Left lobe of liver (tissue), 2 donors: ENCODE measurements at places on chromosomes 7 and 10.

- DNase-seq, result no peak
Measured at GRCh38 chr7:82397879-82398524, 45.6 kb downstream of the CACNA2D1 start.

GRCh38 chr7:94396037-94396431 is 1.3 kb downstream of the COL1A2 start:
- no peak for DNase-seq

- DNase-seq, result peak; percentile 40
Measured at GRCh38 chr10:86938260-86938659, 19.2 kb downstream of the MMRN2 start.

DNA sequence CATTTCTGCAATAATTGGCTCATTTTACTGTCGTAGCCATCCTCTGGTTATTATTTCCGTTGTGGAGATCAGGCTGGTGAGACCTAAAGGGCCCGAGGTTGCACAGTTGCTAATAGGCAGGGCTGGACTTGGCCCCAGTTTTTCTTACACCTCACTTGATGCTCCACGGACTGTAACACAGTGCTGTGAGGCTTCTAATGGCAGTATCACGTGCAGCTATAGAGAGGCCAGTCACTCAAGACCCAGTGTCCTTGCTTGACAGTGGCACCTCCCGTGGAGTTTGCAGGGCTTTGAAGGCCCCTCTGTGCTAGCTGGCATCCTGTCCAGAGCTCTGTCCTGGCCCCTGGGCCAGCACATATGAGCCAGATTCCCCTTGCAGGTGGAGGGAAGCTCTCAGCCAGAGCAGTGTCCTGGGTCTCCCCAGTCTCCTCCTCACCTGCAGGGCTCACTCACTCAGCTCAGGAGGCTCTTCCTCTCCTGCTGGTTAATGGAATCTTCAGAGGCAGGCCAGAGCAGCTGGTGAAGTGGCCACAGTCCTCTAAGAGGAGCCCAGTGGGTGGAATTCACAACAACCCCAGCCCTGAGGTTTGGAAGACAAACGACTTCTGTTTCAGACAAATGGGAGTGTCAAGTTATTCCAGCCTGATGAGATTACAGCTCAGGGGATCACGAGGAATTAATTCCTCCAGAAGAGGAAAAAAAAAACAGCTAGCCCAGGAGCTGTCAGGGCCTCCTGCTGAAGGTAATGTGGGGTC is 114.2 kb upstream of the FAM180A start:
- DNase-seq, result no peak

DNA sequence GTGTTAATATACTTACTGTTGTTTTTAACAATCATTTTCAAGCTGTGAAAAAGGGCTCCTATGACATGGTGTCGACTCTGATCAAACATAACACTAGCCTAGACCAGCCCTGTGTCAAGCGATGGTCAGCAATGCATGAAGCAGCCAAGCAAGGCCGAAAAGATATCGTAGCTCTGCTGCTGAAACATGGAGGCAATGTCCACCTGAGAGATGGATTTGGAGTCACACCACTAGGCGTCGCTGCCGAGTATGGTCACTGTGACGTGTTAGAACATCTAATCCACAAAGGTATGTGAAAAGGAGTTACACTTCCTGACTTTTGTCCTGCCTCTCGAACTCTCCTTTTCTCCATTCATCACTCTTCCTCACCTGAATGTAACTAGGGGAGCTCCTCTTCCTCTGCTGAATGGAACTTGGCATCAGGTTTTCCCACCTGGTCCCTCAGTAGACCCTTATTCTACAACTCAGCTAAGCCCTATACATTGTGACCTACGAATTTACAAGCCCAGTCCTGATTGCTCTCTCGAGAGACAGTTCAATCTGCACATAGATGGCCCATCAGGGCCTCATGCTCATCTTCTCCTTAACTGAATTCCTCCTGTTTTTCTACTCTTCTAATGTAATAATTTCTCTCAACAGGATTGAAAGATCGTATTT is 23.0 kb downstream of the ASB15 start:
- DNase-seq, result peak; percentile 48

- DNase-seq, result no peak
Measured at GRCh38 chr10:61173450-61173849, 229.5 kb upstream of the RHOBTB1 start.

DNA sequence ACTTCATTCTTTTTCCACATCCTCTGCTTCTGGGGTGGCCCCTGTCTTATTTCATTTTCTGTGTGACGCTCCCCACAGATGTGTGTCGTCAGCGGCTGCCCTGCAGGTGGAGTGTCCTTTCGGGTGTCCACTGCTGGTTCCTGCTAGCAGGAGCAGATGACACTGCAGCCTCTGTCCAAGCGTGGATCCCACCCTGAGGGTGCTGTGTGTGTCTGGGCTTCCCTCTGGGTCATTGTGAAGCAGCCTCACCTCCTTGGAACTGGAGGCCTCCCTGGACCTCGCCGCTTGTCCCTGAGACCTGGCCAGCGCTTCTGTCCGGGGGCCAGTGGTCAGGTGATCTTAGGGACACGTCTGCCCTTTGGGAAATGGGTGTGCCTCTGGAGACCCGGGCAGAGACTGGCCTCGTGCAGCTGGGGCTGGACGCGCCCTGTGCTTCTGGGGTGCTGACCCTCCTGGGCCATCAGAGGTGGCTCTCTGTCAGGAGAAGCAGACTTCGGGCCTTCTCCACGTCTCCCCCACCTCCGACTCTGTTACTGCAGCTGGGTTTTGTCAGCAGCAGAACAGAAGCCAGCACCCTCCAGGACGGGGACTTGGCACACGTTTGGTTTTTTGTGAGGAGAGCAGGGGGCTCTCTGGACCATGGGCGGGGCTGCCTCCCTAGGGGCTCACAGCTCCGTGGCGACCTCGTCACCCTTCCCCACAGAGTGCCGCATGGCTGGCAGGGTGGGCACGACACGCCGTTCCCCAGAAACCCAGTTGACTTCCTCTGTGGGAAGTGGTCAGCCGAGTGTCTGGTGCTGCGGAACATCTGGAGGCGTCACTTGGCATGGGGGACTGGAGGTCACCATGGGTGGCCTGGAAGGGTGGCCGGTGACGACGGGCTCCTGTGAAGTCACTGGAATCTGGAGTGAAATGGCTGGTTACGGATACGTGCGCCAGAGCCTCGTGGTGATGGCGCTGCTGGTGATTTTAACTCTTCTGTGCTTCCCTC is 48.4 kb downstream of the INPP5A start:
- DNase-seq, result no peak
